ENCODE measurements at places on chromosomes 16 and 17.

- no peak for DNase-seq
Observed at GRCh38 chr16:84260766-84261554, 21.1 kb upstream of the KCNG4 start.

DNA sequence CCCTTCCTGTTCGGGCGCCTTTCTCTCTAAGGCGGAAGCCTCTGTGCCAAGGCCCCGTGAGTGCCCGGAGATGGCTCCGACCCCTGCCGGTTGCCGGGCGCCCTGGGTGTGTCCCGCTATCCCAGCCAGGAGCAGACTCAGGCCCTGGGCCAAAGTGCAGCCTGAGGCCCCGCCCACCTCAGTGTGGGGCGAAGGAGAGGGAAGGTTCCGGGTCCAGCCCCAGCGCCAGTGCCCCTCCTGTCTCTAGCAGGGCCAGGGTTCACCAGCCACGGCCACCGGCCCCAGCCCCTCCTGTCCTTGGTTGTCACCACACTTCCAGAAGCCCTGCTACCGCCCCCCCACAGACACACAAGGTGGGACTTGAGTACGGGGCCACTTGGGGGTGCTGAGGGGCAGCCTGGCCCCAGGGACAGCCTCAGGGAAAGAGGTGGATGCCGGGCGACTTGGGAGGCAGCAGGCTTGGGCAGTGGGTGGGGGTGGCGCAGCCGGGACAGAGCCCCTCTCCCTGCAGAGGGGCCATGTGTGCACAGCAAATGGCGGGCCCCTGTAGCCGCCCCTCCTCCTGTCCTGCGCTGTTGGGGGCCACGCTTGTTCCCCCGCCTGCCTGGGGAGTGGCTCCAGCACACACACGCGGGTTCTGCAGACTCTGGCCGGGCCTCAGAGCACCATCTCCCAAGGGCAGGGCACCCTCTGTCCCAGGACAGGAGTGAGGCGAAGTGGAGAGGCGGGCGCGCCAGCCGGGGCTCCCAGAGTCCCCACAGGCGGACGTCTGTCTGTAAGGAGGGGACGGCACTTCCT lies 6.0 kb downstream of the C1QTNF8 start:
- DNase-seq, result no peak

DNA sequence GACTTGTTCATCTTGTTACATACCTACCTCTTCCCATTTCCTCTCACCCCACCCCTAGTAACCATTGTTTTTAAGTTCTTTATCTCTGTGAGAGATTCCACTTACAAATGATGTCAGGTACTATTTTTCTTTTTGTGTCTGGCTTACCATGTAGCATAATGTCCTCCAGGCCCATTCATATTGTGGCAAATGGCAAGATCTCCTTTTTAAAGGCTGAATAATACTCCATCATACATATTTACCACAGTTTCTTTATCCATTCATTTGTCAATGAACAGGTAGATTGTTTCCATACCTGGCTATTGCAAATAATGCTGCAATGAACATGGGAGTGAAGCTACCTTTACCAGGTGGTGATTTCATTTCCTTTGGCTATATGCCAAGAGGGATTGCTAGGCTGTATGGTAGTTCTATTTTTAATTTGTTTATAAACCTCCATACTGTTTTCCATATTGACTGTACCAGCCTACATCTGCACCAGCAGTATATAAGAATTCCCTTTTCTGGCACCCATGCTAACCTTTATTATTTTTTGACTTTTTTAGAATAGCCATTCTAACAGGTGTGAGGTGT lies 53.9 kb downstream of the NSRP1 start:
- DNase-seq, result no peak

DNA sequence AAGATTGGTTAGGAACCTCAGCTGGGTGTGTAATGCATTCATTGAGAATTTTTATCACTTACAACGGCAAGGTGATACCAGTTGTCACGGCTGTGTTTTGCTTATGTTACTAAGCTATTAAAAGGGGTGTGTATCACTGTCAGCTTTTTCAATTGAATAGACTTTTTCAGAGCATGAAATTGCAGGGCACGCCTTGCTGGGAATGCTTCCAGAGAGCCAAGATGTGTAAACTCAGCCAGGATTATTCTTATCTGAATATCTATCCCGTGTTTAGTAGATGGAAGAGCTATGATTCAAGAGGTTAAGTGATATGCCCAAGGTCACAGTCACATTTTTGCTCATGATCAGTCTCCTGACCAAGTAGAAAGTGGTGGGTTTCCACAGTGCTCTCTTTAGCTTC lies 6.6 kb upstream of the TEKT3 start:
- no peak for DNase-seq

DNA sequence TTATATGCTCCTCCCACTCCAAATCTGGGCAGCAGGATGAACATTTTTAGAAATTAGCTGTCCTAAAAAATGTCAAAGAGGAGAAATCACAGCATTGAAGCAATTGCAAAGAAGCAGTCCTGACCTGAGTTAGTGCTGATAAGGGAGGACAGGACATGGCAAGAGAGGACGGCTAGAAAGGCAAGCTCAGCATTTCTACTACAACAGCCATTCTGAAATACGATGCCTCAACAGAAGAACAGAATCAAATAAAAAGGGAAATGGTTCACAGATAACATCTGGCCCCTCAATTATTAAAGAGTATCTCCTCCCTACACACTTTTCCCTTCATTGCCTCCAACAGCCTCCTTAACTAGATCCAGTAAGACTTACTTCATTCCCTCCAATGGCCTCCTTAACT lies 18.3 kb downstream of the VPS53 start:
- DNase-seq, result no peak

- no peak for DNase-seq
Observed at GRCh38 chr16:86042996-86043725, 144.2 kb downstream of the IRF8 start.

DNA sequence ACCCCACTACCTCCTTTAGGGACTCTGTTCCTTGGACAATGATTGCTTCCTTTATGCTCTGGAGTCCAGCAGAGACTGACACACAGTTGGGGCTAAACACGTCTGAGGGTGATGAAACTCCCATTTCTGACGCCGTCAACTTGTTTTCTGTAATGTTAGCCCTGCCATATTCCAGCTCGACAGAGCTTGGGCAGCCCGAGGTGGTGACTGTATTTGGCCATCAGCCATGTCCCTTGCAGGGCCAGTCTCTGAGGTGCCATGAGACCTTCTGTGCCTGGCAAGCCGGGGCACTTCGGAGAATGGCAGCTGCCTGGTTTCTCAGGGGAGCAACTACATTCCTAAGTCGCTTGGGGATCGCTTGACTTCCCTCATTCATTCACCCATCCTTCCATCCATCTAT lies 278.9 kb upstream of the TNRC6C start:
- DNase-seq, result no peak

DNA sequence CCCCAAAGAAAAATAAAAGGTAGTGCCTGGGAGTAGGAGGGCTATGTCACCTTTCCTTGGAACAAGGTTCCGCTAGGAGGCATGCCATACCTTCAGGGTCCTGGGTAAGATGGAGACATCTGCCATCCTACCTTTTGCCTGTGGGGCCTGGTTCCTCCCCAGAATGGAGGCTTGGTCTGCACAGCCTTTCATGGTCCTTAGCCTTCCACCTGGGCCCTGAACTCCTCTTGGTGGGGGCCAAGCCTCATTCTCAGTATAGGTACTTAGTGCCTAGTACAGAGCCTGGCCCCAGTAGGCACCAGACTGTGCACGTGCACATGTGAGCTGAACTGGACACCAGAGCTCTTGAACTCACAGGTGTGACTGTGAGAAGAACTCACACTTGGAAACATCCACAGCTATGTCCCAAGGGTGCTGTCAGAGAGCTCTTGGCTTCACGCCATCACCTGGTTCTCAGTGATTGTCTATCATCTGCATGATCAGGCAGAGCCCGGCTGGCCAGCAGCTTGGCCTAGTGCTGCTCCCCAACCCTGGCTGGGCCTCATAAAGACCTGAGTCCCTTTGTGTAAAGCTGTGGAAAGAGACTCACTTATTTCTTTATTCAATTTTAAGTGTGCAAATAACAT lies 143.2 kb downstream of the SOCS1 start:
- no peak for DNase-seq

DNA sequence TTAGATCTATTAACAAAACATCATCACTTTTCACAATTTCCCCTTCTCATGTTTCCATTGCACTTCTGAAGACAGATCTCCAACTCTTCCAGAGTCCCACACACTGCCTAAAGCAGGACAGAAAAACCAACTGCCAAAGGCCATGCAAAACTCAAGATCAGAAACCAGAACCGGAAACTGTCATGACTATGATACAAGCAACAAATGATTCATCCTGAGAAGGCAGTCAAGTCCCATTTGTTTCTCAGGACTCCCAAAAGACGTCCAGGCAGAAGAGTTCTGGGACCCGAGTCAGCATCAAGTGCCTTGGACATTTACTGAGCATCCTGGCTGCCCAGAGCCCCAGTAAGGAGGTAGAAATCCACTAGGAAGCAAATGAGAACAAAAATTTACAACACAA lies 38.8 kb downstream of the ERN1 start:
- no peak for DNase-seq

DNA sequence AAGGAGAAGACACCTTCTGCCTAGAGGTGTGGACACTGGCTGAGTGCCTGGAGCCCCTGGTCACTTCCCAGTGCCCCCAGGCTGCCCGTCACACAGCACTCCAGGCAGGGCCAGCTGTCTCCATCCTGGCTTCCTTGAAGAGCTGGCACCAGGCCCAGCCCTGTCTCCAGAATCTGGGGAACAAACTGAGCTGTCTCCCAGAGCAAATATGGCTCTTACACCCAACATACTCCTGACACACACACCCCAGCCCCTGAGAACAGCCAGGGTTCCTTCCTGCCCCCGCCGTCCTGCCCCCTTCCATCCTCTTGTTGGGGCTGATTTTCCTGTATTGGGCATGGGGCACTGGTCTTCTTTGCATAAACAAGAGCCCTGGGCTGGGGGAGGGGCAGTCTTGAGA lies 9.1 kb downstream of the NHERF1 start:
- DNase-seq, result no peak

GRCh38 chr16:83068686-83069085 lies 441.9 kb downstream of the CDH13 start:
- DNase-seq, result no peak

DNA sequence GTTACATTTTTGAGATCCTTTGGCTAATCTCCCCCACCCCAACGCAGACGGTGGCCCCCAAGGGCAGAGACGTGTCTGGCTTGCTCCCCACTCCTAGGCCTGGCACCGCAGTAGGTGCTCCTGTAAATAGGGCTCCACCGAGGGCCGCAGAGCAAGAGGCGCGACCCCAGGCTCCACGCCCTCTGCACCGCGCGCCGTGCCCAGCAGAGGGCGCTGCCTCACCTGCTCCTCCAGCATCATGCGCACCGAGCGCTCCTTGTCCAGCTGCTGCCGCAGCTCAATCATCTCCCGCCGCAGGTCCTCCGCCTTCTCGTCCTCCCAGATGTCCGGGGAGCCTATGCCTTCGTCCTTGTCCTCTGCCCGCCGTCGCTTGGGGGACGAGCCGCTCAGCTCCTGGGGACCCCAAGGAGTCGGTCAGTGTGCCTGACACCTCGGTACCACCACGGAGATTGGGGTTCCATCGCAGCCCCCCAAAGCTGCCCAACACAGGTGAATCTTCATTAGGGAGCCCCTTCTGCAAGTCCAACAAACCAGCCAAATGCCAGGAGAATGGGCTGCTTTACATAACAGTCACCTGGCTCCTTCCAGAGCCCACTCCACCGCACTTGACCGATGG lies 11.2 kb downstream of the TFAP4 start:
- peak; percentile 33 for DNase-seq

DNA sequence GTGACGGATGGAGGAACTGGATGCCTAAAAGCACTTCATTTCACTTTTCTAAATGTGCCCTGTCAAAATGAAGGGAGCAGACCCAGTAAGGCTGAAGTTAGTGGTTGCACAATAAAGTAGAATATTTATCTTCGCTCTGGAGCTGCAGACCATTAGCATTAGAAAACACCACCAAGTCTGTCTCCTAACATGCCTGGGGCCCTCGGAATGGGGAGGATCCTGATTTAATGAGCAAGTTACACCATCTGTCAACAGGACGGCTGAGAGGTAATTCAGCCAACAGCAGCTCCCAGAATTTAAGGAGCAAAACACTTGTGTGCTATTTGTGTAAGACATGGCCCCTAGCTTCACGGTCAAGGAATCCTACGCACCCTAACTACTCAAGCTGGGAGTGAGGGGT lies 22.3 kb downstream of the CA10 start:
- no peak for DNase-seq

DNA sequence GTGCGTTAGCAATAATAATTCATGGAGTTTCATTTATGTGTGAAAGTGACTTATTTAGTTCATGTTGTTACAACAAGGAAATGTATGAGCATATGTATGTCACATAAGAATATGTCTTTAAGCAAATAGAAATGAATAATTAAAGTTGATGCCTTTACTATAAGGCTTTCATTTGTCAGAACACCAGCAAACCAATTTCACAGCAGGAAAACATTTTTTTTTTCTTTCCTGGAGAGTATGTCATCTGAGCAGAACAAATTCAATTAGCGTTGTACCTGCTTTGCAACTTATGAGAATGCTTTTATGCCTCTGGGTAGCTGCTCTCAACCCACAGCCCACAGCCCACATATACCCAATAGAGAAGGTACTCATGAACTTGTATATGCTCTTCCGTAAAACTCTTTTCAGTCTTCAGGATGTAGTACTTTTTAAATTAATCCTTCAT lies 26.3 kb upstream of the APOH start:
- DNase-seq, result no peak

DNA sequence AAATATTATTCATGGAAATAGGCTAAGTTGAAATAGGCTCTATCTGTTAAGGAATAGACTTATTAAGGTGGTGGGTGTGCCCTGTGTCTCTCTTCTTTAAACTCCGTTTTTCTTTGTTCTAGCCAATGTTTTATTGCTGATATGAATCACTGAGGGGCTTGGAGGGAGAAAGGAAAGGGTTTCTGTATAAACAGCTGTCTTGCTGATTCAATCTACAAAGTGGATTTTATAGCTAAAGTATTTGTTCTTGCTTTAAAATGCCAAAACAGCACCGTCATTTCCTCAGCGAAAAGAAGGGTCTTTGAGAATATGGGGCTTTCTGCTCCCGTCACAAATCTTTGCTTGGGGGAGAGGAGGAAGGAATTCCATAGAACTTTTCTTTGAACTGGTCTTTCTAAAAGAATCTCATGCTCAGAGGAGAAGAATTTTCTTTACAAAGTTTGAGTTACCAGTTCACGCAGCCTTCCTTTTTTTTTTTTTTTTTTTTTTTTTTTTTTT lies 39.3 kb downstream of the MSI2 start:
- no peak for DNase-seq
